ENCODE measurements at places on chromosomes 4 and X.

DNA sequence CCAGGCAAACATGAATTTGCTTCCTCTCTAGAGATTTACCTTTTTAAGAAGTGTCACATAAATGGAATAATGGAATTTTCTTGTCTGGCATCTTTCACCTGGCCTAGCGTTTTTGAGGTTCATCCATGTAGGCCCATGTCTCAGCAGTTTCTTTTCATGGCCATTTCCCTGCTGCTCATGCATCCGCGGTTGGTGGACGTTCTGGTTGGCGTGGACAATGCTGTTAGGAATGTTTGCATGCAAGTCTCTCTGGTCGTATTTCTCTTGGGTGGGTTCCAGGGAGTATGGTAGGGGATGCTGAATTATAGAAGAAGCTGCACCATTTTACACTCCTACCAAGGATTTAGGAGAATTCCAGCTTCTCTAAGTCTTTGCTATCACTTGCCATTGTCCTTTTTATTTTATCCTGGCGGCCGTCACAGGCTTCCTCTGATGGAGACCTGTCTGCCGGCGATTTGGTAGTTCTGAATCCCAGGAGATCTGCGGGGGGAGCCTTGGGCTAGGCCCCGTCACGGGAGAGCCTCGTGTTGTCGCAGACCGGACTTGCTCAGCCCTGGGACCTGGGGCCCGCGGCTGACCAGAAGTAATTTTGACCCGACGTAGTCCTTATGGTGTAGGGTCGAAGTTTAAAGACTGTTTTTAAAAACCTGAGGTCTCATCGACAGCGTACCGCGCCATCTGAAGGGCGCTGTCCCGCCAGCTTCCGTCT lies 56.9 kb upstream of the TADA2B start:
- peaks cover 11% of the 10 kb centered on the region for H3K36me3 ChIP-seq
- H3K4me3 ChIP-seq = peak overlapping the region; percentile 94
- no peak for DNase-seq
- H3K27me3 ChIP-seq = no peaks in the 10 kb centered on the region

DNA sequence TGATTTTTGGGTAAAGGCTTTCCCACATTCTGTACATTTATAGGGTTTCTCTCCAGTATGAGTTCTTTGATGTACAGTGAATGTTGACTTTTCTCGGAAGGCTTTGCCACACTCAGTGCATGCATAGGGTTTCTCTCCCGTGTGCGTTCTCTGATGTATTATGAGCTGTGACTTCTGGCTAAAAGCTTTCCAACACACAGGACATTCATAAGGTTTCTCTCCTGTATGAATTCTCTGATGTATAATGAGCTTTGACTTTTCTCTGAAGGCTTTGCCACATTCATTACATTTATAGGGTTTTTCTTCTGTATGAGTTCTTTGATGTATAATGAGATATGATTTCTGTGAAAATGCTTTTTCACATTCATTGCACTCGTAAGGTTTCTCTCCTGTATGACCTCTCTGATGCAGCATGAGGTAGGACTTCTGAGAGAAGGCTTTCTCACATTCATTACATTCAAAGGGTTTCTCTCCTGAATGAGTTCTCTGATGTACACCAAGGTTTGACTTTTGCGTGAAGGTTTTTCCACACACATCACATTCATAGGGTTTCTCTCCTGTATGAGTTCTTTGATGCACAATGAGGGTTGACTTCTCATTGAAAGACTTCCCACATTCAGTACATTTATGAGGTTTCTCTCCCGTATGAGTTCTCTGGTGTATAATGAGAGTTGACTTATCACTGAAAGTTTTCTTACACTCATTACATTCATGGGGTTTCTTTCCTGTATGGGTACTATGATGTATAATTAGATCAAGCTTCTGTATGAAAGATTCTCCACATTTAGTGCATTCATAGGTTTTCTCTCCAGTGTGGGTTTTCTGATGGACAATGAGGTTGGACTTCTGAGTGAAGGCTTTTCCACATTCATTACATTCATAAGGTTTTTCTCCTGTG lies 27.3 kb downstream of the ZNF182 start:
- no peaks in the 10 kb centered on the region for H3K4me1 ChIP-seq
- no peaks in the 10 kb centered on the region for H3K27me3 ChIP-seq
- H3K4me3 ChIP-seq = no peak overlapping the region
- no peak for DNase-seq

DNA sequence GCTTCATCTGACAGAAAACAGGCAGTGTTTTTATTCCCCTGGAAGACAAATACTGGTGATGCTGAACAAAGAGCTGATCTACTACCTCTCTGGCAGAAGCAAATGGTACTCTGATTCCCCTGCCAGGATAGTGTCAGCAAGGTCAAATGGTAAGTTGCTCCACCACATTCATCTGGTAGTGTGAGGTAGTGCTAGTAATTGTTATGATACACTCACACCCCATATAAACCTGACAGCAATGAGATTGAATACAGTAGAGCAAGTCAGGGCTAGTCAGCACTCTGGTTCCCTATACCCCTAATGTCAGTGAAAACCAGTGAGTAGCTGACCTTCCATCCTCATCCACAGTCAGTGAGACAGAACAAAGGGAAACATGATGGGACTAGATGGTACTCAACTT lies 3.4 kb upstream of the SPIN4 start:
- H3K27me3 ChIP-seq = peaks cover 2% of the 10 kb centered on the region
- H3K4me1 ChIP-seq = peaks cover 21% of the 10 kb centered on the region
- H3K4me3 ChIP-seq = no peak overlapping the region
- H3K36me3 ChIP-seq = peaks cover 3% of the 10 kb centered on the region

DNA sequence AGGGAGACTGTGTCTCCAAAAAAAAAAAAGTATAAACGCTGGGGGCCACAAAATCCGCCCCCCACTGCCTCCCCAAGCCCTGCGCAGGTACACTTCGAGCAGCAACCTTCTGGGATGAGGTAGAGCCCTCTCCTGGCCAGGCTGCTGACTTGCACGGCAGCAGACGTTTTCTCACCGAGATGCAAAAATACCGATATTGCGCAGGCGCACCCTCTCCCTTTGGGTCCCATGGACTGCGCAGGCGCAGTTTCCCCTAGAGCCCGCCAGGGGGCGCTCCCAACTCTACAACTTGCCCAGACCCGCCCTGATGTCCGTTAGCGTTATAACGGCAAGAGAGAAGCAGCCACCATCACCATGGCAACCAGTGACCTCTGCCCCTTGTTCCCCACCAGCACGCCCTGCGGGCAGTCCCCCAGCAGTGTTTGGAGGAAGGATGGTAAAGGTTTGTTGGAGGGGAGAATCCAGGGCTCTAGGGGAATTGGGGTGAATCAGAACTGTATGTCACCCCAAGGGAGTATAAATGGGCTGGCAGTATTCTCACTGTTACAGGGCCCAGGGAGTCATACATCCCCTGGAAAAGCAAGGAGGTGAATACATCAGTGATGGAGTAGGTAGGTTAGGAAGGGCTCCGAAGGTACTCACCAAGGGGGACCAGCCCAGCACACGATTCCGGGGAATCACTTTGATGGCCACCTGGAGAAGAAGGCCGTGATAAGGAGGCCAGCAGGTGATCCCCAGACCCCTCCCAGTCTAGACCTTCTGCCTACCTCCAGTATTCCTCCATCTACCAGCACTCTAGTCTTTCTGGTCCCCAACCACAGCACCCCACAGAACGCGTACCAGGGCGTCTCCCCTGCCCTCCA lies 1.5 kb downstream of the PIM2 start:
- H3K27me3 ChIP-seq = no peaks in the 10 kb centered on the region
- H3K4me3 ChIP-seq = peak overlapping the region; percentile 98
- peaks cover 56% of the 10 kb centered on the region for H3K36me3 ChIP-seq
- peak overlapping the region; percentile 97 for H3K27ac ChIP-seq

- no peaks in the 10 kb centered on the region for H3K4me1 ChIP-seq
- no peak for DNase-seq
- H3K4me3 ChIP-seq = no peak overlapping the region
Observed at GRCh38 chr4:107564326-107564725, 155.7 kb downstream of the PAPSS1 start.

DNA sequence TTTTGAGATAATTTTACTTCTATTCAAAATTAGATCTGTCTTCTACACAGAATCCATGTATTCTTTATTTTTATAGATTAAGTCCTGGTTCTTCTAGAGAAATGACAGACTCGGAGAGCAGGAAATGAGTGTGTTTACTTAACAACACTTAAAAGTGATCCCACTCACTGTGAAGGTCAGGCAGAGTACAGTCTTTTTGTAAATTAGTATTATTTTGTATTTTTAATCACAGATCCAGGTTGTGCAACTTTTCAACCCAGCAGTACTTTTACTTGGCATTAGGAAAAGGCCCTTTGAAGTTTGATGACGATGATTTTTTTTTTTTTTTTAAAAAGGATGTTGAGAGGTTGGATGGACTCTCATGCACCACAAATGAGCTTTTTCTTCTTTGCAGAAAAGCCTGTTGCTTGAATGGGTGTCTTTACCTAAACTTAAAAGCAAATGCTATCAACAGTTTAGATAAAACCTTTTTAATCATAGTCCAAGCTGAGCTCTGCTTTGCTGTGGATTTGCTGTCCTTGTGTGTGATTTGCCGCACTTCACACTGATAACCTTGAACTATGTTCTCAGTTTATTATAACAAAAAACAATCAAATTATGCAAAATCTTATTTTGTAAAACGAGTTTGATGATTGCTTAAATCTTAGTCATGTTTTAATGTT lies 114.1 kb downstream of the MXRA5 start:
- no peaks in the 10 kb centered on the region for H3K36me3 ChIP-seq
- H3K27ac ChIP-seq = no peak overlapping the region
- H3K27me3 ChIP-seq = no peaks in the 10 kb centered on the region
- DNase-seq = no peak

DNA sequence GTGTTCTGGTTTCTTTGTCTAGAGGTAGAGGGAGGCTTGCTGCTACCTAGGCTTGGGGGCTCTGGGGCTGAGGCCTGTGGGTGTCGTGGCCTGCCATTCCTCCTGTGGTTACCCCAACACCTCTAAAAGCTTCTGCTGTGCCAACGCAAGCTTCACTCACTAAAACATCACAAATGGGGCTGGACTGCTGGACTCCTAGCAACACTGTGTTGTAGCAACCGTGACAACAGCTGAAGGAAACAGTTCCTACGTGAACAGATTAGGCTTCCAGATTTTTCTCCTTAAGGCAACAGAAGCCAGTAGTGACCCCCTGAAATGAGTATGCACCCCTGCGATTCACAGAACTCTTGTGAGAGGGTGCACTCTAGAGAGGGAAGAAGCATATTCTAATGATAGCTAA lies 138.3 kb upstream of the TEX13D start:
- H3K4me1 ChIP-seq = no peaks in the 10 kb centered on the region
- DNase-seq = no peak
- H3K27ac ChIP-seq = no peak overlapping the region

Measured in activated T-helper 1 cell treated with anti-CD3 and anti-CD28 coated beads, Interleukin-12 subunit alpha, Interleukin-12 subunit beta, Interleukin-2, Interleukin-4 antibody, amounts not matched to agents 30 ng/mL and 10 ng/mL and 1 ng/mL, durations not matched to agents 14 hours and 24 hours and 36 hours (primary cell).